ENCODE measurements at places on chromosomes 3 and 15.

GRCh38 chr15:45128971-45129639 is 574 bp downstream of the DUOXA1 start:
- no peak for DNase-seq

DNA sequence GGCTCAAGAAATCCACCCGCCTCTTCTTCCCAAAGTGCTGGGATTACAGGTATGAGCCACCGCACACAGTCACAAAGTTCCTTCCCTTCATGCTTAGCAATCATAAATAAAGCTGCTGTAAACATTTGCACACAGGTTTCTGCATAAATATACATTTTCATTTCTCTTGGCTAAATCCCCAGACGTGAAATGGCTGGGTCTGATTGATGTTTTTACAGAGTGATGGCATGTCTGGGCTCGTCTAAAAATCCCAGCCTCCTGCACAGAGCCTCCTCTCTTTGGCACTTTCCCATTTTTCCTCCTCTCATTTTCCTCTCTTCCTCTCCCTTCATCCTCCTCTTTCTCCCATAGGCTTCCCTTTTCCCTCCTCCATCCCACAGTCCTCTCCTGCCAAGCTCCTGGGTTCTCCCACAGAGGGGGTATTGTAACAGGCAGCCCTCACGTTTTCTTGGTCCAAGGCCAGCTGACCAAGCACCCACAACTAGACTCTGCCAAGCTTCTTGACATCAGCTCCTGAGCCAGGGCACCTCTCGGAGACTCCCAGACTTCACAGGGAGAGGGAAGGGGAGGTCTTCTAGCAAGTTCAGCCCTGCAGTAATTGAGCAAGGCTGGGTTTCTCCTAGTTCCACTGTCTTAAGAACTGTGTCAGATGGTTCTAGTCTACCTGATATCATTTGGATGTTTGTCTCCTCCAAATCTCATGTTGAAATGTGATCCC is 10.5 kb upstream of the PLA2G4E start:
- peak; percentile 91 for DNase-seq

GRCh38 chr3:2154621-2155020 is 56.0 kb downstream of the CNTN4 start:
- DNase-seq, result no peak

DNA sequence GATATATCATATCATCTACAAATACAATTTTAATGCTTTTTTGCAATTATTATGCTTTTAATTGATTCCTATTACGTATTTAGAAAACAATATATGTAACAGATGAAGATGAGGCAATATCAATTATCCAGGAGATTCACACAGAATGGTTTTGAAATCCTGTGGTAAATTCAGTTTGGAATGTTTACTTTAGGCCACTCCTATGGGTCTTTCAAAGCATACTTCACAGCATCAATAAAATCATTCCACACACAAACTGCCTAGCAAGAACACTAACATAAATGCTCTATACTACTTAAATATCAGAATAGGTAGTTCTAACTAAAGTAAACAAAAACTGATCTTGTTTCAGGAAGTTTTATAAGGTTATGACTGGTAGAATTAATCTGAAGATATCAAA is 90.5 kb downstream of the FAM227B start:
- peak; percentile 2 for DNase-seq

DNA sequence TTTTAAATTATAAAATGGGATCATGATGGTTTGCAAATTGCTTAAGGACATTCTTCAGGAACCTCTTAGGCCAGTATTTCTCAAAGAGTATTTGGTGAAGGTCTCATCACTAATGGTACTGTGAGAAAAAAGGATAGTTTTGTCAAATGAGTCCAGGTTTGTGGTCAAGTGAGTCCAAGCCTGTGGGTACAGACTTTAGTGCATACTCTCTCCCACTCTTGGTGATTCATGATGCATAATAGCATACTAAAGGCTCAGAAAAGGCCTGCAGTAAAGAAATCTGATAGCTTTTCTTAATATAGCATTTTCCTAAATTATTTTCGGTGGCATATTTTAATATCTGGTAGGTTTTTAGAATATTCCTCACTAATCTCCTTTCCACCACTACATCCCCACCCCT is 20.0 kb downstream of the BOC start:
- no peak for DNase-seq

GRCh38 chr3:165753560-165753959 is 83.7 kb downstream of the BCHE start:
- DNase-seq, result peak; percentile 22

- no peak for DNase-seq
These were observed 23.3 kb upstream of the FSTL1 start for GRCh38 chr3:120473896-120474675.

- DNase-seq, result peak; percentile 8
These were observed 469.4 kb upstream of the ROBO2 start for GRCh38 chr3:76570436-76571057.

GRCh38 chr15:74937590-74938371 is at the start of gene COX5A:
Gene COX5A (minus strand): TSS chr15:74938073. CDS start chr15:74938014, 59 bp downstream.
- peak; percentile 91 for DNase-seq

- peak; percentile 72 for DNase-seq
These were observed 258.1 kb downstream of the TBL1XR1 start for GRCh38 chr3:176939022-176939817.

GRCh38 chr3:188431553-188431952 is 277.6 kb downstream of the LPP start:
- peak; percentile 48 for DNase-seq

DNA sequence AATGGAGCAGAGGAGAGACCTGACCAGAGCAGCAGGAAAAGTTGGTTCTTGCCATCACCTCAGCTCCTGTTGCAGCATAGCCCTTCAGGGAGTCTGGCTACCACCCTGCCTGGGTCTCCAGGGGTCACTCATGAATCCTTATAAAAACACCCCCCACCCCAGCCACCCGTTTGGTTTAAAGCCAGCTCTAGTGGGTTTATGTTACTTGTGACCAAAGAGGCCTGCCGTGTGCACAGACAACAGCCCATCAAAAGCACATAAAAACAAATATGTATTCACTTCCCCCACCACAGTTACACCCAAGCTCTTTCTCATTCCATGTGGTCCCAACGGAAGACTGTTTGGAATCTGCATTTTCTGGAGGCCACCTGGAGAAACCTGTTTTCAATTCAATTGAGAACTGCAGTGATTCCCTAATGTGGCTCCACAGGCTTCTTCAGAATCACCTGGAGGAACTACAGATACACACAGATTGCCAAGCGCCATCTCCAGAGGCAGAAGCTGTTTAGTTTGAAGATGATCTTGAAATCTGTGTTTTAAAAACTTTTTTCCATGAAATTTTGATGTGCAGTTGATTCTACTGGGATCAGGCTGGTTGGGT is 13.8 kb downstream of the FOXL2 start:
- no peak for DNase-seq

DNA sequence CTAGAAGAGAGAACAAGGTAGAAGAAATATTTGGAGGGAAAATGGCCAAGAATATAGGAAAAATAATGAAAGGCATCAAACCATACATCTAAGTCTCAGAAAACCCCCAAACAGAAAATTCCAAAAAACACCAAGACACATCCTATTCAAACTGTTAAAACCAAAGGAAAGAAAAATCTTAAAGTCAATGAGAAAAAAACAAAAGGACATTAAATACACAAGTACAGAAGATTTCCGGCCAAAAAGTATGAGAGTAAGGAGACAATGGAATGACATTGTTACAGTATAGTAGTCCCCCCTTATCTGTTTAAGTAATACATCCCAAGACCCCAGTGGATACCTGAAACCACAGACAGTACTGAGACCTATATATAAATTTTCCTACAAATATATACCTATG is 18.8 kb downstream of the CLASP2 start:
- no peak for DNase-seq

- no peak for DNase-seq
These were observed 308.8 kb upstream of the NR2E3 start for GRCh38 chr15:71501344-71502076.

DNA sequence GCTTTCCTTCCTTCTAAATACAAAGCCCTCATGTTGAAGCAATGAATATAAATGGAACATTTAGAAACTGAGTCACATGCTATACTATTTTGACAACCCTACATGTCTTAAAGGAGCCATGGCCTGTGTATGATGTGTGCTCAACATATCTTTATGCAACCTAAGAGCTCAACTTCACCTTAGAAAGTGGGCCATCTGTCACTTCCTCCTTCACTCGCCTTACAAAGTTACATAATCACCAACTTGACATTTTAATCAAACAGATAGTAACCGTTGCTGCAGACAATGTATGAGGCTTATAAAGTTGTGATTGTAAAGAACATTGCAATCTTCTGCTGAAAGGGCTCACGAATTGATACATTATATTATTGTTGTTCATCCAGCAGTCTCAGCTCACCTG is 163.6 kb downstream of the SERPINI1 start:
- DNase-seq, result no peak

DNA sequence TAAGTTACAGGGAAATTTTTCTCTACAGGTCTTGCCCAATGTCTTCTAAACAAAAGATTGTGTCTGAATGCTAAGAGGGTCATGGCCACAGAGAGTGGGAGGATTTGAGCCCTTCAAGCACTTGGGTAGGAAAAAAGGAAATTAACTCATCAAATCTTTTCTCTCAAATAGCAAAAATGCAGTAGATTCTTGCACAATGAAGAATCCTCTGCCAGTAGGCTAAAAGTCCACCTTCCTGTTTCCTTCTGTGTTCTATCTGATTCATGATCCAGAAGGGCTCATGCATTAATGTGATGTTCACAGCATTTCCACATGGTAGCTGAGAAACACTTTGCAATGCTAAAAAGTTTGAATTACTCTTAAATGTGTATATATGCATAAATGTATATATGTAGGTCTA is 177.1 kb downstream of the CD47 start:
- no peak for DNase-seq

DNA sequence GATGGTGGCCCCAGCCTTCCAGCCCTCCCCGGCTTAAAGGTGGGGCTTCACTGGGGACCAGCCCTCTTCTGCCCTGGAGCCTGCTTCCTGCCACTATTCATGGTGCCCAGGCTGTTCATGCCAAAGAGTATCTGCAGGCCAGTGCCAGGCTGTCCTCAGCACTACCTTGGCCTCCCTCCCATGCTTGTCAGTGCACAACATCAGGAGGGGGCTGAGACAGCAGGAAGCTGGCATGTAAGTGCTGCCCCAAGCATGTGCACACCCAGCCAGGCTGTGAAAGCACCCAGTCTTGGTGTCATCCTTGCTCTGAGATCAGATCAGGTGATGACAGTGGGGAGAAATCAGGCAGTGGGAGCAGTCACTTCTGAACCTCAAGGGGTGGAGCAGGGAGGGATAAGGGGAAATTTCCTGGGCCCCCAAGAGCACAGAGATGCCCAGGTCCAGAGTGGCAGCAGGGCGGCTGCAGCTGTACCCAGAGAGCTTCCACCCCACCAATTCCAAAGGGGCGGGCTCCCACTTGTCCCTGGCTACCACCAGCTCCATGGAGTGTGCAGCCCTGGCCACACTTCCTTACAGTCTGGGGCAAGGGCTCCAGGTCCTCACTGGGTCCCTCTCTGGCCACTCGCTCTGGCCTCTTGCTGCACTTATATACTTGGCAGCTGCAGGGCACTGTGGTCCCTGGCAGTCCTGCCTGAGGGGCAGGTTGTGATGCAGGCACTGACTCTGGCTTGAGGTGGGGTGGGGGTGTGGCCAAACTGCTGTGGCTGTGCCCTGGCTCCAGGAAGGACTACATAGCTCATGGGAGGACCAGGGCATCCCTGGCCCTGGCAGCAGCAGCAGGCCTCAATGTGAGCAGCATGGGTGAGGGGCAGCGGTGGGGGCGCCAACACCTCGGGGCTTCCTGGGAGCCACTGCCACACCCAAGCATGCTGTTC is 91.4 kb upstream of the TNFSF10 start:
- DNase-seq, result no peak

DNA sequence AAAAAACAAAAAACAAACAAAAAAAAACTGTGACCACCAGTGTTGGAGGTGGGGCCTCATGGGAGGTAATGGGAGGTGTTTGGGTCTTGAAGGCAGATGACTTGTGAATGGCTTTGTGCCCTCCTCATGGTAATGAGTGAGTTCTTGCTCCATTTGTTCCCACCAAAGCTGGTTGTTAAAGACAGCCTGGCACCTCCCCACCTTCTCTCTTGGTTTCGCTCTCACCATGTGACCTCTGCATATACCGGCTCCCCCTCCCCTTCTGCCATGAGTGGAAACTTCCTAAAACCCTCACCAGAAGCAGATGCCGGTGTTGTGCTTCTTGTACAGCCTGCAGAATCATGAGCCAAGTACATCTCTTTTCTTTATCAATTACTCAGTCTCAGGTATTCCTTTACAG is 61.5 kb upstream of the ATP11B start:
- DNase-seq, result no peak

GRCh38 chr3:52816654-52817053 is 13.8 kb downstream of the ITIH4 start:
- DNase-seq, result no peak

DNA sequence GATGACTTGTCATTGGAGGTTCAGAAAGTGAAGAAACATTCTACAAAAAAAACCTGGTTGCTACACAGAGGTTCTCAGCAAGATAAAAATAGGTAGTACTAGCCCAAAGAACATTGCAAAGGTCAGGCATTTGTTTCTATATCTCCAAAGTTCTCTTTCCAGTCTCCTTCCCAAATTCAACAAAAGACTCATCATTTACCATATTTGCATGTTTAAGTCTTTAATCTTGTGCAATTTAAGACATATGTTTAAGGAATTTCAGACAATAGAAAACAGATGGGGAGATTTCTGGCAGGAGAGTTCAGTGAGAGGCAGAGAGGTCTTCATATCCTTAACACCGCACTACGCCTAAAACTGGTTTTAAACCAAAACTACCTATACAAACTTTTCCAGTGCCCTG is 173.8 kb upstream of the THBS1 start:
- DNase-seq, result no peak

- no peak for DNase-seq
These were observed 78.5 kb downstream of the HMG20A start for GRCh38 chr15:77499087-77499760.

DNA sequence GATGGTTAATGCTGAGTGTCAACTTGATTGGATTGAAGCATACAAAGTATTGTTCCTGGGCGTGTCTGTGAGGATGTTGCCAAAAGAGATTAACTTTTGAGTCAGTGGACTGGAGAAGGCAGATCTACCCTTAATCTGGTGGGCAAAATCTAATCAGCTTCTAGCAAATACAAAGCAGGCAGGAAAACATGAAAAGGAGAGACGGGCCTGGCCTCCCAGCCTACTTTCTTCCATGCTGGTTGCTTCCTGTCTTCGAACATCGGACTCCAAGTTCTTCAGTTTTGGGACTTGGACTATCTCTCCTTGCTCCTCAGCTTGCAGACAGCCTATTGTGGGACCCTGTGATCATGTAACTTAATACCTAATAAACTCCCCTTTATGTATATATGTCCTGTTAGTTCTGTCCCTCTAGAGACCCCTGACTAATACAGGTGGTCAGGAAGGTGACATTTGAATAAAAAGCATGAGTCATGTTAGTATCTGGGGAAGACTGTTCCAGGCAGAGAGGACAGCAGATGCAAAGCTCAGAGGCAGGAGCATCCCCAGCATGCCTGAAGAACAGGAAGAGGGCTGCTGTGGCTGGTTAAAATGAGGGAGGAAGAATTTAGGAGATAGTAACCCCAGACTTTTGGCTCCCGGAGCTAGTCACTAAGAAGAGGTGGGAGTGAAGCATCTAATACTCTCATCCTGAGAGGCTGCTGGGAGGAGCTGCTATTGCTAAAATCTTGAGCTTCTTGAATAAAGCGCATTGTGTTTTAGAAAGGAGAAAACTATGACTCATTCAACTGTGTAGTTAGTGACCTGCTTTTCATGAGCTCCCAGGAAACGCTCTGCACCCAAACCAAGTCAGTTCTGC is 207.4 kb upstream of the HES1 start:
- peak; percentile 11 for DNase-seq

GRCh38 chr15:38129531-38130204 is 123.0 kb upstream of the SPRED1 start:
- DNase-seq, result peak; percentile 81

GRCh38 chr3:71244153-71244825 is 339.2 kb downstream of the FOXP1 start:
- no peak for DNase-seq
